ENCODE measurements at places on chromosomes 7 and 10.
A peak's percentile ranks its signal among the peaks of the same experiment; 100 is the strongest.

- DNase-seq = no peak
These were observed 281.3 kb downstream of the GPR158 start for GRCh38 chr10:25455980-25456567.

DNA sequence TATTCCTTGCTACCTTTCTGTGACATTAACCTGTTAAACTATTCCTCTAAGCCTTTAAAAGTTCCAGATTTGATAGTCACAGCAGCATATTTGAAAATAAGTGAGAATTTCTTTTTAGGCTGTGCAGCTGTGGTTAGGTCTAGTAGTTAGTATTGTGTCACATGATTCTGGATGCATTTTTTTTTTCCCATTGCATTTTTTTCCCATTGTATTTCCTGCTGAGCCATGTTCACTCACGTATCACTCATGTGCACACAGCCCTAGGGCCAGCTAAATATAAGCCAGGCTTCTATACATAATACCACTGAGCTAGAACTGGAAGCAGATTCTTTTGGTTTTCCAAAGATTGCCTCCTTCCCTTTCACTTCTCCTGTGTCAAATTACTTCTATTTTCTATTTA lies 37.4 kb downstream of the DNAJC9 start:
- peak; percentile 50 for DNase-seq

DNA sequence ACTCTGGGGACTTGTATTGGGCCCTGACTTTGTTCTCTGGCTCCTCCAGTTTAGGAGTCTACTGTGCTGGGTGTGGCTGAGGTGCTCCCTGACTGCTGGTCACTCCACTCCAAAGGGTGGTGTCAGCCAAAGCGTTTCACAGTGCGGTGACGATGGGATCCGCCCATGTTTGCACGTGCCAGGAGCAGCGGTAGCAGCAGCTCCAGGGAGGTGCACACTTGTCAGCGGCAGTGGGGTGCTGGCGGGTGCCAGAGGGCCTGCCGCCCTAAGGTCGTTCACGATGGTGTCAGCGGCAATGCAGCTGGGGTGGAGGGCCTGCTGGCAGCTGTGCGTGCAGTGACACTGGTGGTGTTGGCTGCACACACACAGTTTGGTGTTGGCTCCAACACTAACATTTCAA lies 268.5 kb upstream of the AKR1E2 start:
- no peak for DNase-seq

DNA sequence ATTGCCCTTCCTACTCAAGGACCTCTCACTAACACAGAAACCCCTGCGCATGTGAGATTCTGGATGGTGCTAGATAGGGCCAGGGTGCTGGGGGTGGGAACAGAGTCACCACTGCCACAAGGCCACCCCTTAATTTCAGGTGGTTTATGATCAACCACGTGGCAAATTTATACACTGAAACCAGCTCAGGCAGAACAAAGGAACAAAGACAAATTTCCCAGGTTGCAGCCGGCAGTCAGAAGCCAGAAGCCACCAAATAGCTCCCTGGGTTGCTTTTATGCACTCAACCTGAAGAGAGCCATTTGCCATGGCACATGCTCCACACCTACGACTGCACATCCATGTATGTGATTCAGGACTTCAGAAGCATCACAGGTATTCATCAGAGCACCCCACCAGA lies 2.5 kb downstream of the VOPP1 start:
- no peak for DNase-seq

GRCh38 chr10:119306514-119306951 lies 99.2 kb downstream of the GRK5 start:
- no peak for DNase-seq

DNA sequence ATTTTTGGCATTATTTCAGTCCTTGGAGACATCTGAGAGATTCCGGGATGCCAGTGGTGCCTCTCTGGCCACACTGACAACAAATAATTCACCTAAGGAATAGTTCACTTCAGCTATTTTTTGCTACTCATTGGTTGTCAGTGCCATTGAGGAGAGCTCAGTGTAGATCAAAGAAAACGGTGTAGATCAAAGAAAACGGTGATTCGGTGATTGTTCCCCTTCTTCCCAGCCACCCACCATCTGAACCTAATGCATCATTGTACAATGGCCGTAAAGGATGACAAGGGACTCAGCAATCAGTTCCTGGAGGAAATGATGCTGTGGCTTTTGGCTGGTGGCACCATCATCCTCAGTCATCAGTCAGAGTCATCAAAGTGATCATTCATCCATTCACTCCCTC lies 80.6 kb downstream of the PTPRZ1 start:
- no peak for DNase-seq

DNA sequence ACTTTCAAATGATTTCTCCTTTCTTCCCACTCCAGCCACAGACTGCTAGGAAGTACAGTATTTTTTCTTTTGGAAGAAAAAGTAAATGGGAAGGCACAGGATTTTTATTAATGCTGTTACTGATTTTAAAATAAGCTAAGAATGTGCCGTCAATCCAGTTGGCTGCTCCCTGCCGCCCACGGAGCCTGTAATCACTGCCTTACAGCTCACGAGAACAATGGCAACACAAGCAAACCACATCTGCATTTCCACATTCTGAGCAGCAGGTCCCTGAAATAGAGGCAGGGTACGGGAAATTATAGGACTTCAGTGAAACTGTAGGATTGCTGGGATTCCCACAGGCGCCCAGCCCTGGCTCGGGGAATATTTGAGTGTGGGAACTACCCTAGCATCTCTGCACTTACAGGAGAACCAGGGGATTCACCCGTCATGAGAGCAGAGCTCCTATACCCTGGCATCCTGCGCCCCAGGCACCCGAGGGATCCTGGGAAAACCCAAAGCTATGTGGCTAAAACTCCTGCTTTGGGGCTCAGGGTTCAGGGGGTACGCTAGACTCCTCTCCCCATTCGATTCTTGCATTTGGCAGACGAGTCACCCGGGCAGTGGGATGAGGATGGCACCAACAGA lies 72.9 kb upstream of the TNS3 start:
- DNase-seq = no peak

GRCh38 chr7:77461246-77461645 lies 45.1 kb upstream of the GSAP start:
- DNase-seq = no peak

- DNase-seq = no peak
These were observed 20.6 kb downstream of the KLHDC10 start for GRCh38 chr7:130090745-130091532.

DNA sequence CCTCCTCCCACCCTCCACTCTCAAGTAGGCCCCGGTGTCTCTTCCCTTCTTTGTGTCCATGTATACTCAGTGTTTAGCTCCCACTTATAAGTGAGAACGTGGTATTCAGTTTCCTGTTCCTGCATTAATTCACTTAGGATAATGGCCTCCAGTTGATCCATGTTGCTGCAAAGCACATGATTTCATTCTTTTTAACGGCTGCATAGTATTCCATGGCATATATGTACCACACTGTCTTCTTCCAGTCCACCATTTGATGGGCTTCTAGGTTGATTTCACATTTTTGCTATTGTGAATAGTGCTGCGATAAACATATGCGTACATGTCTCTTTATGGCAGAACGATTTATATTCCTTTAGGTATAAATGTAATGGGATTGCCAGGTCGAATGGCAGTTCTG lies 51.0 kb downstream of the FAM171A1 start:
- no peak for DNase-seq

DNA sequence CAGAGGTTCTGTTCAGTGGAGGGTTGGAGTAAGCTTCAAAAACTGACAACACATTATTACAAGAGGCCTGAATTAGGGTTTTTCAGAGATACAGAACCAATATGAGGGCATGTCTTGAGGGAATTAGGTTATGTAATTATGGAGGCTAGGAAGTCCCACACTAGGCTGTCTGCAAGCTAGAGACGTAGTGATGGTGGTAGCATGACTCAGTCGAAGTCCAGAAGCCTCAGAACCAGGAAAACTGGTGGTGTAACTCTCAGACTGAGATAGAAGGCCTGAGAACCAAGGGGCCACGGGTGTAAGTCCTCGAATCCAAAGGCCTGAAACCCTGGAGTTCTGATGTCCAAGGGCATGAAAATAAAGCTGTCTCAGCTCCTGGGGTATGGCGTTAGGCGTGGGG lies 35.6 kb downstream of the ZNF518A start:
- no peak for DNase-seq

DNA sequence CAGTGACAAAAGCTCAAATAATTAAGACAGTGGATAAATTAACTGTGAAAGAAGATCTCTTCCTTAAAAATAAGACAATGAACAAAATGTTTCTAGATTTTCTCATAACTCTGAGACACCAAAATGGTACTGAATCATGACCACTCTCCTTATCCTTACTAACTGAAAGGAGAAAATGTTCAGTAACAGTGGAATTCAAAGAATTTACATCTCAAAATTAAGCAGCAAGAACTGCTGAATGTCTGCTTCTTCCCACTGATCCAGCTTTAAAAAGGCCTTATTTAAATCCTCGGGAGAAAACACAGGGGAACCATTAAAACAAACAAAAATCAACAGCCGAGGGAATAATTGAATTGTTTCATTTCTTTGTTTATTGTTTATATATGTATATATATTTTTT lies 27.3 kb upstream of the PLXDC2 start:
- no peak for DNase-seq

- no peak for DNase-seq
These were observed 600.5 kb downstream of the MAGI2 start for GRCh38 chr7:78852951-78853350.

DNA sequence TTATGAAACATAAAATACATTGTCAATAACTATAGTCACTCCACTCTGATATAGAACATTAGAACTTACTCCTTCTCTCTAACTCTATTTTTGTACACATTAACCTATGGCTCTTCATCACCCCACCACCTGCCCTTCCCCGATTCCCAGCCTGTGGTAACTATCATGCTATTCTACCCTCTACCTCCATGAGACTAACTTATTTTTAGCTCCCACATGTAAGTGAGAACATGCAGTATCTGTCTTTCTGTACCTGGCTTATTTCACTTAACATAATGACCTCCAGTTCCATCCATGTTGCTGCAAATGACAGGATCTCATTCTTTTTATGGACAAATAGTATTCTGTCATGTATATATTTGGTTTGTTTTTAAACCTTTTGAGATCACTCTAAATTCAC lies 8.8 kb upstream of the NOD1 start:
- no peak for DNase-seq

DNA sequence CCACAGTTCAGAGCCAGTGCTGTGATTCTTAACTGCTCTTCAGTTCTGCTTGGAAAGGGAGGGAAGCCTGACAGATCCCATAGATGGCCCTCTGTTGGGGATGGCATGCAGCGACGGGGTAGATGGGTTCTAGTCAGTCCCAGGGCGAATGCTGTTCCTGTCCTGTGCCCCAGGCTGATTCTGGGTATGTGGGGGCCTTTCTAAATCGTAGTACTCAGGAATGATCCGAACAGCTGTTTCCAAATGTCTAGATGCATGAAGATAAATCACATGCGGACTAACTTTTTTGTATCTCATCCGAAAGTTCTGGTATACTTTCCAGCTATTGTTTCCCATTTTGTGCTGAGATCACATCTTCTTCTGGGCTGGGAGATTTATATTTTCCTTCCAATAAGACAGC lies 186.0 kb upstream of the MKI67 start:
- DNase-seq = no peak

- peak; percentile 95 for DNase-seq
These were observed 24.6 kb upstream of the ASL start for GRCh38 chr7:66050990-66051448.

DNA sequence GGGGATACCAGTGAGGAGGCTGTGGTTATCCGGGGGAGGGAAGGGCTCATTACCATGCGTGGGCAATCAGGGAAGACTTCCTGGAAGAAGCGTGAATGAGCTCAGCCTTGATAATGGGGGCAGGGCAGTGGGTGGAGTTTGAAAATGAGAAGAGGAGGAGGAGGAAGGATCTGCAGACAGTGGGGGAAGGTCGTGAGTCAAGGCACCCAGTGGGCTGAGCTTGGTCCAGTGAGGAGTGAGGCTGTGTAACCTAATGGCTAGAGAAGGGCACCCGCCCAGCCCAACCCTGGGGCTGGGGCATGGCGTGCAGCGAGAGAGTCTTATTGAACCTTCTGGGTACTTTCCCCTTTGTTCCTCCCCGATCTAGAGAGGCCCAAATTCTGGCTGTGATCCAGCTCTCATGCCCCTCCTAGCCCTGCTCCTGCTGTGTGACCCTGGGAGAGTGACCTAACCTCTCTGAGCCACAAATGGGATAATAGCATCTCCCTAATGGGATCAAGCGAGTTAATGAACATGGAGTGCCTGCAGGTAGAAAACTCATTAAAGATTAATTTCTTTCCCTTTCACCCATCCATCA lies 31.5 kb downstream of the CLIP2 start:
- DNase-seq = no peak

- no peak for DNase-seq
These were observed 84.6 kb upstream of the UNC5B start for GRCh38 chr10:71127773-71128172.

- no peak for DNase-seq
These were observed 48.2 kb downstream of the GOT1 start for GRCh38 chr10:99382176-99382575.

DNA sequence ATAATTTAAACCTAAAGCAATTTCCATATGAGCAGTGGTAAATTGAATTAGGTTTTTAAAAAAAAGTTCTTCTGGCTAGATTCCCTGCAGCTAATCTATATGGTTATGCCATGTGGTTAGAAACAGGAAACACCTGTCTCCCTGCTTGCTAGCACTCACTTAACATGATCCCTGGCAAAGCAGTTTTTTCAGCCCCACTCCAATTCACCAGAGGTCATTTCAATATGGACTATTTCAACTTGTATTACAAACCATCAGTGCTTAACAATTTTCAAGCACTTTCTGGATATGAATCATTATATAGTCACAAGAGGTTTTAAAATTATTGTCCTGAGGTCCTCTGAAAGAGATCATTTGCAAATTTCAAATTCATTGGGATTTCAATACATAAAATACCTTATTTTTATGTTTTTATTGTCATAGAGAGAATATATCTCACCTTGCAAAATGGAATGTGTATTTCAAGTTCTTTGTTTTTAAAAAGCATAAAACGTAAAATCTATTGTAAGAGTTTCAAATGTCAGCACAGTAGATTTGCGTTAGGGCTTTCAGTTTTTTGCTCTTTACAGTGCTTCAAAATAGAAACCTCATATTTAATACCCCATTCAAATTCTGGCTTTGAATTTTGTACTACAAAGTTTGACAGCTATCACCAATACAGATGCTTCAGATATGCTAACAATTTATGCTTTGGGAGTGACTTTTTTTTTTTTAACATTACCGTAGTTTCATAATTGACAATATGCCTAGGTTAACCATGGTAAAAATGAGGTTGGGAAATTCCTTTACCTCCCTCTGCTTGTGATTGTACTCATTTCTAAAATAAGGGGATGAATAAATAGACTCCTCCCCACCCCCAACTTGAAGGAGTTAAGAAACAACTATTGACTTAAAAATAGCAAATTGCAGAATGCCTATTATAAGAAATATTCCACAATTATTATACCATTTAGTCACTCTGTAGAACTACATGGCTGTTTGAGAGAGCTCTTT lies 117.5 kb upstream of the HGF start:
- no peak for DNase-seq
